ENCODE measurements at places on chromosomes 3 and 15. TPM values are rescaled to one million over a fixed set of nuclear protein-coding genes. Genes with fewer than 3 reads are reported as not detected.

TEX9 gene
- 3.1 TPM for total RNA-seq

GOLGA6L4 gene
- 1.2 TPM for total RNA-seq

CCDC14 gene
- total RNA-seq, result 20.5 TPM

IL12A gene
- 1.5 TPM for total RNA-seq

SMCO1 gene
- total RNA-seq, result not detected

ANKRD63 gene
- 0.46 TPM for total RNA-seq
